ENCODE measurements at places on chromosomes 7 and 10.

DNA sequence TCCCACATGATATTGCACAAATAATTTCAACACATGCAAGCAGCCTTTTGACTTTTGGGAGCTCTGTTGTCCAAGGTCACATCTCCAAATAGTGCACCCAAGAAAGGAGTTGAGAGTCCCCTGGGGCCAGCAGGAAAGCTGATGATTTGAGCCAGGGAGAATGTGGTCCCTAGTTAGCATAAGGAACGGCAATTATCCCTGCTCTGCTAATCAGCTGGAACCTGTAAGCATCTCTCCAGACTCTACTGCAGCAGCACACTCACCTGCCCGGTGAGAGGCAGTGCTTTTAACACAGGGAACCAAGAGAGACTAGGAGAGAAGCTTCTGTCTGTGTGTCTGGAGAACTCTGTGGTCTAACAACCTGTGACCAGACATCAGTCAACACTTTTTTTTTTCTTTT is 17.0 kb downstream of the TRPV5 start:
- DNase-seq, result no peak

GRCh38 chr10:112950714-112951358 is 789 bp downstream of the TCF7L2 start:
- DNase-seq, result no peak

GRCh38 chr7:17339952-17340351 is 41.5 kb downstream of the AHR start:
- no peak for DNase-seq

- no peak for DNase-seq
Observed at GRCh38 chr10:103718247-103718620, 137.1 kb downstream of the SH3PXD2A start.
